Left kidney (tissue), 8 donors: ENCODE measurements at places on chromosomes 6 and 20.

DNA sequence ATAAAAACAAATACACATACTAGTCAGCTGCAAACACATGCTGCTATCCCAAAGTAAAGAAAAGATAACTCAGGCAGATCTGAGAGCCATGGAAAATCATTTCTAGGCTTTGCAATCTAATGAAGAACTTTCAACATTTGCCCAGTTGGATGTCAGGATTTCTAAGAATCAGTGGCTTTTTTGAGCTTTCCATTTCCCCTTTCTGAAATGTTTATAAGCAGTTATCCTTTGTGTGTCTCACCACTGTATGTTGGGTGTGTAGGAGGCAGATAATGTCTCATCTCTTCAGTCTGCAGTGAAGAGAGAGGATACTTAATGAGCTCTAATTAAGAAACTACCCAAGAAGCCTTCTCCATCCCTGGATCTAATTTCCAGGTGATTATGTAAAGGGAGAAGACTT, 43.6 kb downstream of the RGS17 start:
- no peak for DNase-seq

DNA sequence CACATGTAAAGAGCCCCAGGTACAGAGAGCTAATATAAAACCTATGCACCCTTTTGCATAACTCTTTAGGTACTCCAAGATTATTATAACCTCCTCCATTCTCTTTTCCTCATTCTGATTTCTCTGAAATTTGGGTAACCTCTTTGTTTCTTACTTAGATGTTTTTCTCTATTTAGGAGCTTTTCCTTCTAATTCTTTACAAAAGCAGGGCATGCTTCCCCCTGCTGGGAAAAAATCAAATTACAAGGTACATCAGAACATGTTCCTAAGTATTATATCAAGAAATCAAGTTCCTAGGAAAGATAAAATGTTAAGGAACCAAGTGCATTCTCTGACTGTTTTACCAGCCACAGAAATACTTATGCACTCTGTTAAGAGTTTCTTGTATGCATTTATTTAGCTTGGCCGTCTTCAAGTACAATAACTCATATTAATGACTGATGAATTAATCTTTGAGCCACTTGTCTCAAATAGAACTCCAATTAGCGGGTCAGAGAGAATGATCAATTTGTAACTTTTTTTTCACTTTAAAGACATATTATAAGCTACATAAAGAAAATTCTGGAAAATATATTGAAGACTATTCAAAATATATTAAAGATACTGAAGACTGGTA, 2.1 kb downstream of the KHDRBS2 start:
- peak; percentile 46 for DNase-seq

- DNase-seq: no peak
Measured at GRCh38 chr6:41247288-41247865, 19.2 kb downstream of the TREML4 start.

DNA sequence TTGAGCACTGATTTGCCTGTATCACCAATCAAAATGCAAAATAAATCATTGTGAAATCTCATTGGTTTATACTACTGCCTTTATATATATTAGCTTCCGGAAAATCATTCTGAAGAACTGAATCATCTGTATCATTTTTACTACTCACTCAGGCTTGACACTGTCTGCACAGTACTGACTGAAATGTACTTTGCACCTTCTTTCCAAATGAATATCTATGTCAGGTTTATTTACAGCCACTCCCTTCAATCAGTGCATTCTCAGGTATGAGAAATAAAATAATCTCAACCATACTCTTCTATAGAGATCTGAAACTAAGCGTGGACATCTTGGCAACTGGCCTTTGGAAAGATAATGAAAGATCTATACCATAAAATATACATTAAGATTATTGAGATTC, 2.7 kb downstream of the KHDRBS2 start:
- DNase-seq: no peak

GRCh38 chr6:20202699-20203302, 9.5 kb downstream of the MBOAT1 start:
- DNase-seq: no peak

- DNase-seq: no peak
Measured at GRCh38 chr6:28224131-28225055, 682 bp upstream of the ZSCAN9 start.

- DNase-seq: no peak
Measured at GRCh38 chr20:22924949-22925612, 110.0 kb upstream of the SSTR4 start.

DNA sequence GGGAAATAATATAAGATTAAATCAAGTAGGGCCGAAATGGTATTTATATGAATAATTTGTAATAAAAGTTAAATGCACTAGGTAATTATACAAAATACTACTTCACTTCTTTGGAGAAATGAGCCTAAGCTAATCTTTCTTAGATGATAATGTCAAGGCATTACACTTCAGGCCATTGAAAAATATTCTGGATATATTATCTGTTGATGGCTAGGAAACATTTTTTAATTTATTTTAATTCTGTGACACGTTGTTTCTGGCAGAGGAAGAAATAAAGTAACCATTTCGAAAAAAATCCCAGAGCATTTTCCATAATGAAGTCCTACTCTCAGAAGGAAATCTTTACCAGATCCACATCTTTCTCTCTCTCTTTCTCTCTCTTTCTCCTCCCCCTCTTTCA, 133.9 kb downstream of the MMUT start:
- no peak for DNase-seq

GRCh38 chr6:135014353-135014832, 40.2 kb downstream of the HBS1L start:
- no peak for DNase-seq

- no peak for DNase-seq
Measured at GRCh38 chr20:16806886-16807285, 58.7 kb downstream of the OTOR start.

DNA sequence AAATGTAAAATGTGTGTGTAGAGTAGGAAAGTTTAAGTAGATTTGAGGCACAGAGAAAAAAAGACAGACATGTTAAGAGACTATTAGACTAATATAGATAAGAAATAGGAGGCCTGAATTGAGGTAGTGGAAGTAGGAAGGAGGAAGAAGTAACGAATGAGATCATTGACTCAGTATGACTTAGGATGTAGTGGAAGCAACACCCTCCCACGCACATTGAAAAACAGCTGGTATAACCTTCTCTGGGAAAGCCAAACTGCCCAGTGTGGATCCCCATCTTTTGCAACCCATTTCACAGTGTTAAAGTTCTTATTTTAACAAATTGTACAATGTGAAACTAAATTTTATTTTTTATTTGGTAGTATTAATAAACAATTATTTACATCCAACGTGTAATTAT, 89.1 kb downstream of the GRIK2 start:
- DNase-seq: no peak

GRCh38 chr6:170132011-170132521, 158.8 kb downstream of the DLL1 start:
- DNase-seq: no peak

DNA sequence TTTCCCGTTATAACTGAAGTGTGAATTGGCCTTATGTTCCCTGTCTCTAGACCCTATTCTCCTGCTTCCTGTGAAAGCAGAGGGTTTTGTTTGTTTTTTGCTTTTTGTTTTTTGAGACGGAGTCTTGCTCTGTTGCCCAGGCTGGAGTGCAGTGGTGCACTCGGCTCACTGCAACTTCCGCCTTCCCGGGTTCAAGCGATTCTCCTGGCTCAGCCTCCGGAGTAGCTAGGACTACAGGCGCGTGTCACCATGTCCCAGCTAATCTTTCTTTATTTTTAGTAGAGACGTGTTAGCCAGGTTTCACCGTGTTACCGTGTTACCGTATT, 674 bp upstream of the GNMT start:
- DNase-seq: no peak

- peak; percentile 5 for DNase-seq
Measured at GRCh38 chr6:155273431-155273830, 9.6 kb downstream of the CLDN20 start.

GRCh38 chr6:15305909-15306308, 60.0 kb downstream of the JARID2 start:
- no peak for DNase-seq

- DNase-seq: no peak
Measured at GRCh38 chr20:7302250-7302649, 534.8 kb downstream of the BMP2 start.

- no peak for DNase-seq
Measured at GRCh38 chr20:17956099-17956685, 12.4 kb downstream of the SNX5 start.

DNA sequence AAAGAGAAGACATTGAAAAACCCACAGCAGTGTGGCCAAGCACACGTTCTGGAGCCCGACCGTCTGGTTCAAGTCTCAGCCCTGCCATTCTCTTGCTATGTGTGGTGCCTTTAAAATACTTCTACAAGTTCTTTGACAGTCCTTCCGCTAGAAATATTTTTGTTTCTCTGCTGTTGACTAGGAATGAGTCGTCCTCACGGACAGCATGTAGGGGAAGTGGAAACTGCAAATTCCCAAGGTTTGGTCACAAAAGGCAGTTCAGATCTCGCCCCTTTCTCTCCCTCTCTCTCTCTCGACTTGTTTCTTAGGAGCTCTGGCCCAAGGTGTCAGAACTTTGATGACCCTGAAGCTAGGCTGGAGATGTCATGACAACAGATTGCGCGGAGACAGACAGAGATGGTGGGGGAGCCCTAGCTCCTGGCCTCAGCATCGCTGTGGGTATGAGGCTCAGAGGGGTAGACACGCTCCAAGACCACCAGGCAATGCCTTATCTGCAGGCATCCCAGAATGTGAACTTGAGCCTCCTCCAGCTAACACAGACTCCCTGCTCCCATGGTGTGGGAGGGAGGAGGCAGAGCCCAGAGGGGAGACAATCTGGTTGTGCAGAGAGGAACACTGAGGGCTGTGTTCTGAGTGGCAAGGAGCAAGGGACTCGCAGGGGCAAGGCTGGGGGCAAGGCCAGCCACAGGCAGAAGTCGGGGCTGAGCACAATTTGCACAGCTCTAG, 368.9 kb upstream of the SULF2 start:
- no peak for DNase-seq

GRCh38 chr6:106666282-106667021, 37.1 kb downstream of the QRSL1 start:
- no peak for DNase-seq

DNA sequence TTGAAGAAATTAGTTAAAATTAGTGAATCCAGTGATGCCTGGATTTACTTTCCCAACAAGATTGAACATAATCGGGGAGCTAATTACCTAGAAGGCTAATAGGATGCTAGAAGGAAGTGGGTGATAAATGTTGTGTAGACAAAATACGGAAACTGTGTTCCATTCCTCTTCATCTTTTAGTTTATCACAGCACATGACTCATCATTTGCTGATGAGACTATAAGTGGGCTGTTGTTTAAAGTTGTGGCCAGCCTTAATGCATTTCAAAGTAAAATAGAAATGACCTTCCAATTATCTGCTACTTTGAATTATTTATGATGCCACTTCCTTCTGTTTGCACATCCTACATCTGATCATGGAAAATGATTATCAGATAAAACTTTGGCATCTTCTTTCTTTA, 43.4 kb downstream of the OGFRL1 start:
- DNase-seq: no peak

DNA sequence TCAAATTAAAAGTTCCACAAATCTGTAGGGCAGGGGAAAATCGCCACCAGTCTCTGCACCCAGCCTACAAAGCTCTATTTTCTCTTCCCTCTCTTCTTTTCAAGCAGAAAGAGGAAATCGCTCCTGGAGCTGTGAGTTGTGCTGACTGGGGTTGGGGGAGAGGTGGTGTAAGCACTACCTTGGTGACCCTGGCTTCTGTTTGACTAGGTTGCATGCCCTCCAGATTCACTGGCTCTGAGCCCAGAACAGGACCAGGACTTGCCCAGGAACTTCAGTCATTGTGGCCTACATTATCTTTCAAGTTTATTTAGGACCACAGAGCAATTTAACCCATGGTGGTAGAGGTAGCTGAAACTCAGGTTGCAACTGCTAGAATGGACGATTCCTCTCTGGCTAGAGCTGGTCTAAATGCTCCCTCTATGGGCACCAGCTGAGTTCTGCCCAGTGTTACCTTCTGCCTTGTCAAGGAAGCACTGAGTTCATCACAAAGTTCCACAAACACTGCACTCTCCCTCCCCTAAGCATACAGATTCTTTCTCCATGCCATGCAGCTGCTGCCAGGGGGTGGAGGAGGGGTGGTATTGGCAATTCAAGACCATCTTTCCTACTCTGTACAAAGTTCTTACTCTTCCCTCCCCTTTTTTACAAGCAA, 122.0 kb upstream of the BMP5 start:
- no peak for DNase-seq

DNA sequence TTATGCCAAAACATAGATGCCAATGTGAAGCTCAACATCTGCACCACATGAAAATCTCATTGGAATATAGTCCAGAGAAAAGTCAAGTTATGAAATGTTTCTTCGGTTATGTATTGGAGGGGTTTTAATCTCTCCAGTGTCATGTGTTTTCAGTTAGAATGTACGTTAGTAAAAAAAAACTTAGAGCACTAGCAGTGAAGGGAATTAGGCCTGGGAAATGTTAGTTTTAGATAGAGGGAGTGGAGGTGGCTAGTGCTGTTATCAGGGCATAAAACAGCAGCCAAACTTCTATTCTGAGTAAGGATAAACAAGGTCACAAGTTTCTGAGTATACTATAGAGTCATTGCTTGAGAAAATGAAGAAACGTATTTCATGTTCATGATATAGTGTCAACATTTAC, 42.9 kb downstream of the HDGFL1 start:
- no peak for DNase-seq

DNA sequence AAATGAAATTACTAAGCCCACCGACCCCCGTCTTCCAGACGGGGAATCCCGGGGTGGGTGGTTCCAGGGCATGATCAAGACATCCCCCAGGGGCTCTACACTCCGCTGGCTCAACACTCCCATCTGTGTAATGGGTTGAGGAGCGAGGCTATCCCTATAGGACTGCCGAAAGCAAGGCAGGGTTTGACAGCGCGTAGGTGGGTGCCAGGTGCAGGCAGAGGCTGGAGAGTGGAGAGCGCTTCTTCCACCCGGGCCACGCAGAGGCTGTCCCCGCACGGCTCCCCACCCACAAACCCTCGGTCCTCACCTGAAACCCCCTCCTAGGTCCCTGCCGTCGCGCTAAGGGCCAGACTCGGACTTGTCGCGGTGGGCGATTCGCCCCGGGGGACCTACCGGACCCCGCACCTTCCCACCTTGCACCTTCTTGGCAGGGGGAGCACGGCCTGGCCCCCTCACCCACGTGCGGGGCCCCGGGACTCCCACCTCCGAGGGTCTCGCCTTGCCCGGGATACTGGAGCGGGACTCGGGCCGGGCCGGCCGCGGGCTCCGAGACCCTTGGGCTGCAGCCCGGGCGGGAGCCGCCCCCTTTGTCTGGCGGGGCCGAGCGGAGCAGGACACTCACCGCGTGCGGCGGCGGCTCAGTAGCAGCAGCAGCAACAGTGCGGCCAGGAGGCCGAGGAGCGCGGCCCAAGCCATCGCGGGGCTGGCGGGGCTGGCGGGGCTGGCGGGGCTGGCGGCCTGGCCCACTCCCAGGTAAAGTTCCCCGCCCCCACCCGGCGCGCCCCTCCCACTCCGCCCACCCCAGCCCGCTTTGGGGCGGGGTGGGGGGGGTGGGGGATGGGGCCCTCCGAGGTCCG, at the start of gene PTGIS:
Gene PTGIS (minus strand): TSS at position 717 of the 857 bp plus-strand sequence. CDS start 21 bp downstream, at position 696.
- DNase-seq: no peak

DNA sequence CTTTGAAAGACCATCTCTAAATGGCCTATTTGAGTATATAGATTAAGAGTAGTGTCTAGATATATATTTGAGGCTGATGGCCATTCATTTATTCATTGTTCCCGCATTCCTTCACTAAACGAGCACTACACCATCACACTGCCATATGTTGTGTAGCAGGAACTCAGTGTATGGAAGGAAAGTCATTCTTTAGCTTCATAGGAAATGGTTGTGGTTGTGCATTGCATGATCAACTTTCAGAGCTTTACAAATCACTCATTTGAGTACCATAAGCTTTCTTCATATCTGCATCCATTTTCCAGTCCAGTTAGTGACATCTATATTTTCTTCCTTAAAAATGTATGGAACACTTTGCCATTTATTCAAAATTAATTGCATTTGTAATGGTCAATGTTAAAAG, 97.9 kb downstream of the ARID1B start:
- DNase-seq: no peak
